ENCODE measurements at places on chromosomes 2 and 18.
A peak's percentile ranks its signal among the peaks of the same experiment; 100 is the strongest.

GRCh38 chr2:104501342-104501741, 352.6 kb upstream of the POU3F3 start:
- DNase-seq = no peak

- DNase-seq = no peak
Observed at GRCh38 chr18:79208906-79209305, 139.7 kb downstream of the ATP9B start.

- no peak for DNase-seq
Observed at GRCh38 chr2:201939453-201939941, 94.2 kb upstream of the FZD7 start.

- no peak for DNase-seq
Observed at GRCh38 chr2:21924640-21925285, 801.0 kb downstream of the TDRD15 start.

DNA sequence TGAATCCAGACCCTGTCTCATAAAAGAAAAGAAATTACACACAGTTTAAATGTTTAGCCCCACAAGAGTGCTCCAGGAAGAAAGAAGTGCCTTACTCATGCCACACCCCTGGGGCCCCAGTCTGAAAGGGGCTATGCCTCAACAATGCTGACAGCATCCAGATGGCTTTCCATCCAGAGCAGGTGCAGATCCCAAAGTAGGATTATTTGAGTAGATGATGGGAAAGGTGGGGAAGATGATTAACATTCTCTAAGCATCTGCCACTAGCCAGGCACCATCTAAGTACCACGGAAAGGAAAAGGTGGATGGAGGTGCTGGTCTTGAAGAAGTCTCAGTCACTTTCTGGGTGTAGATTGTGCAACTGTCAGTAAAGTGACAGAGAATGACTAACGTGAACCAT, 16.3 kb downstream of the DPYSL5 start:
- peak; percentile 92 for DNase-seq

DNA sequence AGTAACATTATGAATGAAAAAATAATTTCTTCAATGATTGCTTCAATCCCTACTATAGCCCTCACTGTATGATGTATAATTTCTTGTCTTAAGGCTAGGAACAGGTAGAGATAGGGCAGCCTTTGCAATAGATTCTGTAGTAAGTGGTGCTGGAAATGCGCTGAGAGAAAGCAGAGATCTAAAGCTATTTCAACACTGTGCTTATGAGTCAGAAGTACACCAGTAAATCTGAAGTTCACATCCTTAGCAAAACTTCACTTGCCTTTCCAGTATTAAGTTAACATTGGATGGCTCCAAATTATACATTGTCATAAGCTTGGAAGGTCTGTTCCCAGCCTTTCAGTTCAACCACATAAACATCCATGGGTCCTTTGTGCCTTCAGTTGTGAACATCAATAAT, 178.2 kb upstream of the EPHA4 start:
- no peak for DNase-seq

GRCh38 chr2:167833294-167833693, 414.1 kb downstream of the STK39 start:
- peak; percentile 58 for DNase-seq

DNA sequence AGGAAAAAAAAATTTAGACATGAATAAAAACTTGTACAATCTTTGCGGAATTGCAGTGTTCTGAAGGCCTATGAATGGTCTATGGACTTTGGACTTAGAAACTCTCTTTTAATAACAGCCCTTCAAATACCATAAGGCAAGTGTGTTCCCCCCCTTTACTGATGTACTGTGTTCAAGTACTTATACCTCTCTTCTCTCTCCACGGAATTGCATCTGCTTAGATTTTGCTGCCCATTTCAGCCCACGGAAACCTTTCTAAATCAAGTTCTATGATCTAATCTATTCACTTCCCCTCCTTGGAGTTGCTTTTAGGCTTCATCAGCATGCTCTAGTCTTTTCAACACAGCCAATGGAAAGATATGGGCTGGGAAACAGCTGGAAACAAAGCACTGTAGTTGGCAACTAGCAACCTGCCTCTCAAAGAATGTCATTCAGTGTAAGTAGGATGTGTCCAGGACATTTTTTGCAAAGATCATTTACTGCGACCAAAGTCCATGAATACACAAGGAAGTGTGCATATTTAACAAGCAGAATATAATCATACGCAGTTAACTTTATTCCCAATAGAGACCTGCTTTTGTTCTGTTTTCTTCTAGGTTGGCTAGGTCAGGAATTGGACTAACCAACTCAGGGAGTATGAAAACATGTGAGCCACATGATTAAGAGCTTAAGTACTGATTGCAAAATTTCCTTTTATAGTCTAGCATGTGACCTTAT, 58.0 kb downstream of the SLC40A1 start:
- no peak for DNase-seq

- no peak for DNase-seq
Observed at GRCh38 chr2:69936906-69937305, 22.0 kb downstream of the MXD1 start.

DNA sequence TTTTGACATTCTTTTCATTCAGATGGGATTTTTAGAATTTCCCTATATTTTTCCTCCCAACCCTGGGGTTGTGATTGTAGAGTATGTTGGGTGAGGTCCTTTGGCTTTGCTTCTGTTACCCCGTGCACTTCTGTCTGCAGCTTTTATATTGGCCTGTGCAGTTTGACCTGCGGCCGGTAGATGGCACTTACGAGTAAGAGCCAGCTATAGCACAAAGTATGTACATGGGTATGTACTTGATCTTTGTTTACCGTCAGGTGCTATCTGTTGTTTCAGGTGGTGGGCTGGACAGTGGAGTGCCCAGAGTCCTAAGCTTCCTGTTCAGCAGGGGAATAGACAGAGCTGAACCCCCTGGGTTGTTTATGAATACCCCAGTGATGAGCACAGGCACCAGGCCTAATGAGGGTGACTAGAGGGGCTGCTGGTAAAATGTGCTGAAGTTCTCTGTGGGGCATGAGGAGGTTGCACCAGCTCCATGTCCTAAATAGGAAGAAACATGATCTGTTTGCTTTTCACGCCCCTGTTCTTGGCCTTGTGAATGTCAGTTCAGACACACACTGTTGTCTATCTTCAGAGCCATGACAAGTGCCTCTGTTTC, 58.9 kb upstream of the THUMPD2 start:
- DNase-seq = peak; percentile 36

GRCh38 chr18:56258178-56258577, 380.2 kb downstream of the TXNL1 start:
- DNase-seq = no peak

GRCh38 chr2:24365051-24365450, 4.7 kb upstream of the ITSN2 start:
- peak; percentile 75 for DNase-seq

DNA sequence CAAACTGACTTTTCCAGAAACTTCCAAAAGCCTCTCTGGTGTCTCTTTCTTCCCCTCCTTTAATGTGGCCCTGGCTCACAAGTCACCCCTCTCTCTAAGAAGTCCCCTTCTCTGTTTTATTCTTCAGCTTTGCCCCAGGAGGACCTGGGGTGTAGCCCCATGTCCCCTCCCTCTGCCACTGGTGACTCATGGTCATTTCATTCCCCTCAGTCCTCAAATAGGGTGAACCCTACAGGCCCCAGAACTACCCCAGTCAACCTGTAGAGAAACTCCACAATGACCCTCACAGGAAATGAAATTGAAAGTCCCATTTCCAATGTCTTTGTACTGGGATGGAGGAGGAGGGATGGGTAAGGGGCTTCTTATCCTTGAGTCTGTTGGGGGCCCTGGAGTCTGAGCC, 6.2 kb upstream of the SPEG start:
- DNase-seq = no peak

DNA sequence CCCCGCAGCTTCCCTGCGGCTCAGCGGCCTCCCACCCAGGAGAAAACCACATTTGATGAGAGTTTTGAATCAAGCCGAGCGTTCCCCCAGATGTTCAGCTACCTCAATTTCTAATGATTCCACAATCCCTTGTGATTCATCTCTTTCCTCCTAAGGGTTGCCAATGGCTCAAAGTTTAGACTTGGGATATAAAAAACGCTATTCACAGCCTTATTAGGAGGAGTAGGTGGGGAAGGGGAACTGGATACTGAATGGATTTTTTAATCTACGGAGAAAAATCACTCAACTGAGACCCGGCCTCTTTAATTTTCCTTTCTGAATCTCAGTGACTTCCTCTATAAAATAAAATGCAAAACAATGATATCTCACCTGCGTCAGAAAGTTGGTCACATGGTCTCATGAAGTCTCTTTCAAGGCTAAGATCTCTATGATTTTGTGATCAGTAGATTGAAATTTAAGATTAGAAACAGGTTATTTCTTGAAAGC, 192.6 kb upstream of the TCF4 start:
- no peak for DNase-seq

GRCh38 chr2:190535121-190535439, 558 bp upstream of the NEMP2 start:
- DNase-seq = no peak

- DNase-seq = no peak
Observed at GRCh38 chr18:35526495-35527059, 28.8 kb upstream of the INO80C start.

DNA sequence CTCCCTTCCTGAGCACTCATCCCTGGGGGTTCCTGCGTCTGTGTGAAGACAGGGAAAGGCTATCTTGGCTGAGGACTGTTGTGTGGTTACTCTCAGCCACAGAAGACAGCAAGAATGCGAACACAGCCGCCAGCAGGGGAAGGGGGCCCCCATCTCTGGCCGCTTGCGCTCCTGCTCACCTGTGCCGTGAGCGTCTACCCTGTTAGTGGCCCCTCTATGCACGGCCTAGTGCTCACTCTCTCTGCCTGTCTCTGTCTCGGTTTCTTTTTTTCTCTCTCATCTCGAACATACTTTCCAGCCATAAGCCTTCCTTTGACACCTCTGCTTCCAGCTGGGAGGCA, 206.7 kb upstream of the APCDD1 start:
- no peak for DNase-seq

DNA sequence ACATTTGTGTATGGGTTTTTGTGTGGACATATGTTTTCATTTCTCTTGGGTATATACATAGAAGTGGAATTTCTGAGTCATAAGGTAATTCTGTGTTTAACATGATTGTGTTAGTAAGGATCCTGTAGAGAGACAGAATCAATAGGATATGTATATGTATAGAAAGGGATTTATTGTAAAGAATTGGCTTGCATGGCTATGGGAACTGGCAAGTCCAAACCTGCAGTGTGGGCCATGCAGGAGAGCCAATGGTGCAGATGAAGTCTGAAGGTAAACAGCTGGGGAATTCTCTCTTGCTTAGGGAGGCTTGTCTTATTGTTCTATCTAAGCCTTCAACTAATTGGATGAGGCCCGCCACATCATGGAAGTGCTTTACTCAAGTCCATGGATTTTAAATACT, 39.2 kb upstream of the IL1R2 start:
- DNase-seq = no peak

GRCh38 chr18:42586601-42587000, 528.9 kb downstream of the RIT2 start:
- no peak for DNase-seq

Data from NCI-H524 (cell line).